Hippocampal formation (tissue), 2 donors: ENCODE measurements at places on chromosomes 5 and 9.

DNA sequence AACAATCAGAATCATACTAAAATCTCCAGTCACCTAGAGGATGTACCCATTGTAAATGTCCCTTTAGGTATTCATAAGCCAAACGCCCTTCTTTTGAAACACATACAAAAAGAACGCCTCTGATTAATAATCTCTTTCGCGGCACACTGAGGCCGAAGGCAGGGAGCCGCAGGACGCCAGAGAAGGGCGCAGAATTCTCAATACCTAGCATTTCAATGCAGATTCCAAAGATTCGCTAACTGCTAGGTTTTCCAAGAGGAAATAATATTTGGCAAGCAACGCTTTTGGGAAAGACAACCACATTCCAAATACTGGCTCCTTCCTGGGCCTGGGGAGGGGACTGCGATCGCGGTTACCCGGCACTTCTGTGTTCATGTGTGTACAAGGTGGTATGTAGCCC, 203.3 kb downstream of the MEF2C start:
- no peak for DNase-seq

GRCh38 chr9:14063756-14064155, 250.2 kb downstream of the NFIB start:
- DNase-seq: no peak

DNA sequence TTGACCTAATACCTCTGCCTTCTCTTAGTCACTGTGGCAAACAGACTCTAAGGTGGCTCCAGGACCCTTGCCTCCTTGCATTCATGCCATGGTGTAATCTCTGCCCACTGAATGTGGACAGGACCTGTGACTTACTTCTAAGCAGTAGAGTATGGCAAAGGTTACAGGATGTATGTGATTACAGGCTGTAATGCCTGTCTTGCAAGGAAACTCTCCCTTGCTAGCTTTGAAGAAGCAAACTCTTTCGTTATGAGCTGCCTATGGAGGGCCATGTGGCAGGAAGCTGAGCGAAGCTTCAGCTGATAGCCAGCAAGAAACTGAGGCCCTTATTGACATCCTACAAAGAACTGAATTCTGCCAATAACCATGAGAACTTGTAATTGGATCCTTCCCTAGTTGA, 103.3 kb upstream of the HMHB1 start:
- DNase-seq: no peak

GRCh38 chr5:157247267-157247666, 18.7 kb upstream of the CYFIP2 start:
- no peak for DNase-seq

DNA sequence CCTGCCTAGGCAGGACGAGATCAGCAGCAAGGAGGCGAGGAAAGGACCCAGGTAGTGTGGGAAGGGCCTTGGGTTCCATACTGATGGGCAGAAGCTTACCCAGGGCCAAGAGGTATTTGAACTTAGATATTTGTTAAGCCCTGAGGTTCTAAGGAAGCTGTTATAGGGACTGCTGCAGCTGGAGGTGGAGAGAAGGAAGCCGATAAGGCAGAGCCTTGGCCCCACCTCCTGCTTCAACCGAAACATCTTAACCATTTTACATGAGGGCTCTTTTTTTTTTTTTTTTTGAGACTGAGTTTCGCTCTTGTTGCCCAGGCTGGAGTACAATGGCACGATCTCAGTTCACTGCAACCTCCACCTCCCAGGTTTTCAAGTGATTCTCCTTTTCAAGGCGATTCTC, 8.6 kb upstream of the AQP3 start:
- no peak for DNase-seq

DNA sequence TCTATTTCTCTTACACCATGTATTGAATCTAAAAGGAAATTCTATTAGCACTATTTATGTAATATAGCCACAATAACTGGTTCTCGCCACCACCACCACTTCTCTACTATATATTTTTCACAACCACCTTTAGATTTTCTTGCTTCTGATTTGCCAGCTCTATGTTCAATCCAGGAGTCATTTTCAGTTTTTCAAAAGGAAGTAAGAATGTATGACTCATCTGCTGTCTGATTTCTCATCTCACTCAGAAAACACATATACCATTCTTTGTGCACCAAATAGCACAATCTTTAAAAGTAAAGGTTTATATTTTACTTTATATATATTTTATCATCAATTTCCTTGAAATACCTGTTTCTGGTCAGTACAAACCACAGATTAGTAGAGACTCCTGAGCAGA, 1127.5 kb downstream of the TAF11L14 start:
- DNase-seq: no peak

DNA sequence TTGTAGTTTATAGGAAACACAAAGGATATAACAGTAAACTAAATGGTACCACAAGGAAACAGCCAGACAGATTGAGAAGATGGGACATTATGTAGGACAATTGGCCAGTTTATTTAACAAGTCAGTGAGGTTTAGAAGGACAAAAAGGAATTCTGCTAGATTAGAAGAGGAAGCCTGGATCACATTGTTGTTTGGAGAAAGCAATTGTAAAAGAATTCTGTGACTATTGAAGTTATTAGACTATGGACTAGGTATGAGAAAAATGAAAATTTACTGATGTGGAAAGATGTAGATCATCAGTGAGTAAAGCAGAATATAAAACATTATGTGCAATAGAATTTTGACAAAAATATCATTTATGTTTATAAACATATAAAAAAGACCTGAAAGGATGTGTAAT, 97.1 kb downstream of the CFAP95 start:
- no peak for DNase-seq

- DNase-seq: no peak
These were observed 96.5 kb upstream of the ANKRD55 start for GRCh38 chr5:56329652-56330051.

GRCh38 chr5:169828385-169828784, 151.9 kb downstream of the INSYN2B start:
- DNase-seq: no peak

- DNase-seq: no peak
These were observed 120.2 kb upstream of the DAB2 start for GRCh38 chr5:39544941-39545340.

DNA sequence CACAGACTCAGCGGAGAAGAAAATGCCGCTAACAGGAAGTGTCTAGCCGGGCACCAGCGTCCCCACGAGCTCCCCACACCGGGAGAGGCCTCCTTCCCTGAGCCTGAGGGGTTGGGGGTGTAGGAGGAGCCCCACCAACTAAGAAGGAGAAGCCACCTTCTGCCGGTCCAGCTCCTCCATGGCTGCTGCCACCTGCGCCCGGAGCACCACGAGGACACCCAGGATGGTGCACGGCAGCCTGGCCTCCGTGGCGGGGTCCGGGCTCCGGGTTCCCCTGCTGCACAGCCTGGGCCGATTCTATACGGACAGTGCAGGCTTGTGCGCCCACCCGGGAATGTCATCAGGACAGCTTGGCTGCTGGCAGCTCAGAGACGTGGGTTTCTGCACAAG, 297 bp downstream of the LCN8 start:
- DNase-seq: no peak

- DNase-seq: no peak
These were observed 6.5 kb upstream of the FBXO10 start for GRCh38 chr9:37582548-37583157.

- DNase-seq: no peak
These were observed 25.4 kb downstream of the EXOC3 start for GRCh38 chr5:468401-468800.

DNA sequence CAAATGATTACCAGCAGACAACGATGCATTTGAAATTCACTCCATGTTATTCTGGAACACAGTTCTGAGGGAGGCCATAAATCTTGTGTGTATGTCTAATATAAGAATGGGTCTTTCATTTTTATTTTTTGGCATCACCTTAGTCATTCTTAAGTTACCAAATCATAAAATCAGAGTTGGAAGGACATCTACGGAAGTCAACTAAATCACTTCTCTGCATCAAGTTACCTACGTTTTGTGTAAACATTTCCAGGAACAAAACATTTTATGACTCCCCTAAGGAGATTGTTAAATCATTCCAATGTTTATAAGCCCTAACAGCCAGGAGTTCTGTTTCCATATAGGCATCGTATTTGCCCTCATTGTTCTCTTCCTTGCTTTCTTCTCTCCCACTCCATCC, 378.2 kb downstream of the FAM170A start:
- no peak for DNase-seq

DNA sequence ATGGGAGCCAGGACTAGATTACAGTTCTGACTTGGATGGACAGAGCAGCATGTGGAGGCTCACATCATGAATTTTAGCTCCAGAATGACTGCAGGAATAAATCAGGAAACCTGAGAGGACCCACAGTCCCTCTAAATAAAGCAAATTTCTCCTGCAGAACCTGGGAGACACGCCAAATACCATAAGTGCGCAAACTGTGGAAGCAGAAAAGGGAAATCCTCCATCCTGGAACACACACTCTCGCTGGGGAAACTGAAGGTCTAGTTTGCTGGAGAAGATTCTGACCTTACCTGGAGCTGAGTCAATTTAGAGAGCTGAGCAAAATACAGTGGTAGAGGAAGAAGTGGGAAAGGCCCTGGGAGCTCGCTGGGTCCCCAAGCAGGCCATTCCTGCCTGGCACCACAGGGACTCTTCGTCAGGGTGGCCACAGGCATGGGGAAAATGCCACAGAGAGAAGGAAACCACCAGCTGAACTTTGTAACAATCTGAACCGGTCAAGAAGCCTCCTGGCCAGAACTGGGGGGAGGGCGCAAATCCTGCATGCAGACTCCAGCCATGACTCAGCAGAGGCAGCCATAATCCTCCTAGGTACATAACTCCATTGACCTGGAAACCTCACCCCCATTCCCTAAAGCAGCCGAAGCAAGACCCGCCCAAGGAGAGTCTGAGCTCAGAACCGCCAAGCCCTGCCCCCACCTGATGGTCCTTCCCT, 390.9 kb downstream of the LRRC70 start:
- DNase-seq: no peak

- no peak for DNase-seq
These were observed 760 bp upstream of the MAN1B1 start for GRCh38 chr9:137085920-137086530.
